ENCODE measurements at places on chromosomes 2 and 18. TPM values are rescaled to one million over a fixed set of nuclear protein-coding genes. Genes with fewer than 3 reads are reported as not detected.

- H3K4me3 ChIP-seq = no peak overlapping the region
- H3K27ac ChIP-seq = no peak overlapping the region
- peaks cover 26% of the 10 kb centered on the region for H3K36me3 ChIP-seq
- no peak for DNase-seq
- no peaks in the 10 kb centered on the region for H3K27me3 ChIP-seq
Measured at GRCh38 chr2:143498496-143498895, 369.3 kb downstream of the ARHGAP15 start.

DNA sequence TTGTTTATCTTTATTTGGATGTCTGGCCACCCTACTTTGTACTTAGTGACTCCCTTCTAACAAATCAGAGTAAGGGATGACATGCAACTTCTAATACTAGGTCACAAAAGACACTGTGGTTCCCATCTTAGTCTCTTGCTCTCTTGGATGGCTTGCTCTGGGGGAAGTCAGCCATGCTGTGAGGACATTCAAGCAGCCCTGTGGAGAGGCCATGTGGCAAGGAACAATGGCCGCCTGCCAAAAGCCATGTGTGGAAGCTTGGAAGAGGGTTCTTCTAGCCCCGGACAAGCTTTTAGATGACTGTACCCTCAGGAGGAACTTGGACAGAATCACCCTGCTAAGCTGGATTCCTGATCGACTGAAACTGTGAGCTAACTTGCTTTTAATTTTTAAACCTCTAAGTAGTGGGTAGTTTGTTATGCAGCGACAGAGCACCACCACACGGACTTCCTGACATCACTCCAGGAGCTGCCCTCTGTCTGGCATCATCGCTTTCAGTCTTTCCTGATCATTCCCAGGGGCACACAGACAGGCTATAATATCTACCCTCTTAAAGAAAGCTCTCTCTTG lies 116.8 kb upstream of the ODC1 start:
- DNase-seq = no peak
- no peak overlapping the region for H3K4me3 ChIP-seq
- no peak overlapping the region for H3K27ac ChIP-seq
- H3K36me3 ChIP-seq = peaks cover 23% of the 10 kb centered on the region
- no peaks in the 10 kb centered on the region for H3K4me1 ChIP-seq
- no peaks in the 10 kb centered on the region for H3K27me3 ChIP-seq

DNA sequence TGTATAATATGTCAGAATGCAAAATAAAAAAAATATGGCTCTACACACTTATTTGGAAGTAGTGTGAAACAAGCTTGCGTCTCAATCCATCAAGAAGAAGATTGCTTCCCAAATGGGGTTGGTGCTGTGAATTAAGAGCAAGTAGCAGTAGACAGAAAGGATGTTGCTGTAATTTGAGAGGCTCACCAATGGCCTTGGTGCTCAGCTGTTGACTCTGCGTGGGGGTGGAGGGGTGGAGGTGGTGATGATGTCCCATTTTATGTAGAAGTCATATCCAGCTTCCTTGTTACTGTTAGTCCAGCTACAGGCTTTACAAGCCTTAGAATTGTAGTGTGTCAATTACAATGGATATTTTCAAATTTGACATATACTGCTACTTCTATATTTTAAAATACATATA lies 223.4 kb upstream of the RND3 start:
- DNase-seq = no peak
- no peak overlapping the region for H3K27ac ChIP-seq
- no peaks in the 10 kb centered on the region for H3K4me1 ChIP-seq
- H3K27me3 ChIP-seq = no peaks in the 10 kb centered on the region

- H3K4me3 ChIP-seq = no peak overlapping the region
- DNase-seq = no peak
- no peak overlapping the region for H3K27ac ChIP-seq
- H3K4me1 ChIP-seq = no peaks in the 10 kb centered on the region
Measured at GRCh38 chr2:107817378-107817777, 9.3 kb upstream of the RGPD4 start.

ANKAR gene
- 2.5 TPM for total RNA-seq

SEPTIN10 gene
- 6.3 TPM for total RNA-seq

PKDCC gene
- total RNA-seq = not detected

SLC4A5 gene
- total RNA-seq = 2.2 TPM

DCC gene
- total RNA-seq = not detected
